Suppressor macrophage treated with lipopolysaccharide for 4 hours (primary cell): ENCODE measurements at places on chromosomes 4 and X.

- DNase-seq = peak; percentile 27
These were observed 126.5 kb downstream of the KIT start for GRCh38 chr4:54784161-54784671.

GRCh38 chrX:50100188-50100587 lies 100.6 kb downstream of the AKAP4 start:
- DNase-seq = peak; percentile 9

DNA sequence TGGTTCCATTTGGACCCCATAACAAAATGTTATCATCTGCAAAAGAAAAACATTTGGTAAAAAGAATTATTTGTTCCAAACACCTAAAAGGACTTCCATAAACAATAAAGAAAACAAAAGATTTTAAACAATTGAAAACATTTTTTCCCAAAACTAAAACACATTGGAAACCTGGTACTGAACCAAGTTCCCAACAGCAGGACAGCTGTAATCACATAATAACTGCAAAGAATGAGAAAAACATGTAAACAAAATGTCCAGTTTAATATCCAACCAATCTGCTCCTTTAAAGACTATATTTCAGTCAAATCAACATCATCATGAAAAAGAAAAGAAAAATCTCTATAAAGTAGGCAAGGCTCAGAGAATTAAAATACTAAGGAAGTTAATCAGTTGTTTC lies 36.3 kb downstream of the PRDM5 start:
- no peak for DNase-seq

DNA sequence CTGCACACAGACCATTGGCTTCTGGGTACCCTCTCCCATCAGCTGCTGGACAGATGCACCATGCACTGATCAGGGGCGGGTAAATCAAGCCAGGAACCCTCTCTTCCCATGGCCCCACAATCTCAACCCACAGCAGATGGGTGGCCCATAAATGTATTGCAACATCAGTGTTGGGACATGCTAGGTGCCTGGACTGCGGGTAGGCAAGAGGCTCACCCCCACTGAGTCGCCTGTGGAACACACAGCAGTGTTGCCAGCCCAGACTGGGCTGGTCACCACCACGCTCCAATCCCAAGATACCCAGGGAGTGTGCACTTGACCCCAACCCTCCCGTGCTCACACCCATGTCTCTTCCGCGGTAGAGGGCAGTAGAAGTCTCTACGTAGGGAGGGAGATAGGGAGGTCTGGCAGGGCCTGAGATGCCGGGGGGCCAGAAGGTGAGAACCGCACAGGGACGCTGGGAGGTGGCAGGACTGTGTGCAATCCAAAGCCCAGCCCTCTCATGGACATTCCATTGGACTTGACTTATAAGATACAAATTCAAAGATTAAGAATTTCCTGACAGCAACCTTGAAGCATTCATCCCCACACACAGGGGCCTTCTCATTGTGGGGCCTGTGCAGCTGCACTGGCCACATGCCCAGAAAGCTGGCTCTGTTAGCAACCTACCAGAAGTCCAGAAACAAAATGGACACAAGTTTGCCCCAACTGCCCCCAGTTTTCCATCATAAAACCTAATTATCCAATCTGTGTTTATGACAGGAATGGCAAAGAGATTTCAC lies 183.7 kb downstream of the NSUN7 start:
- no peak for DNase-seq

GRCh38 chrX:85992811-85993229 lies 54.5 kb downstream of the CHM start:
- DNase-seq = no peak

DNA sequence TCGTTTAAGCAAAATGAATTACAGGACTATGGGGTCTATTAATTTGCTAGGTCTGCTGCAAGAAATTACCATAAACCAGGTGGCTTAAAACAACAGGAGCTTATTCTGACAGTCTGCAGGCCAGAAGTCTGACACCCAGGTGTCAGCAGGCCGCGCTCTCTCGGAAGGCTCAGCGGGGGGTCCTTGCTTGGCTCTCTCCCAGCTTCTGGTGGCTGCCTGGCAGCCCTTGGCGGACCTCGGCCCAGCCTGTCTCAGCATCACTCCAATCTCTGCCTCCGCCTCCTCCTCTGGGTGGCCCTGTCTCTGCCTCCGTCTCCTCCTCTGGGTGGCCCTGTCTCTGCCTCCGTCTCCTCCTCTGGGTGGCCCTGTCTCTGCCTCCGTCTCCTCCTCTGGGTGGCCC lies 580.5 kb upstream of the FAT1 start:
- no peak for DNase-seq

DNA sequence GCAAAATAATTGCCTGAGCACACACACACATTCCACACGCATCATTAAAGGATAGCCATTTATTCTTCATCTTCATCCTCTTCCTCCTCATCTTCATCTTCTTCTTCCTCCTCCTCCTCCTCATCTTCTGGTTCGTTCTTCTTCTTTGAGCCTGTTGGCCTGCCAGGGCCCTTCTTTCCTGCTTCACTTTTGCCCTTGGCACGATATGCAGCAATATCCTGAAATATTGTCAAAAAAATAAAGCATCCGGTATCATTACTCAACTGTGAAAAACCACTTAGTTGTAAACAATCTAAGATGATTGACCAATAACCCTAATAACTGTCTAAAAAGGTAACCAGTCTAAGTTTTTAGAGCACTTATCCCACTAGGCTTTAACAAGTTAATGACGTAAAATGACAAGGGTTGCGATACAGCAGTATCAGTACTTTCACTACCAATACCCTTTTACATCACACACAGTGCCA lies 2.1 kb downstream of the HMGB2 start:
- DNase-seq = peak; percentile 15

DNA sequence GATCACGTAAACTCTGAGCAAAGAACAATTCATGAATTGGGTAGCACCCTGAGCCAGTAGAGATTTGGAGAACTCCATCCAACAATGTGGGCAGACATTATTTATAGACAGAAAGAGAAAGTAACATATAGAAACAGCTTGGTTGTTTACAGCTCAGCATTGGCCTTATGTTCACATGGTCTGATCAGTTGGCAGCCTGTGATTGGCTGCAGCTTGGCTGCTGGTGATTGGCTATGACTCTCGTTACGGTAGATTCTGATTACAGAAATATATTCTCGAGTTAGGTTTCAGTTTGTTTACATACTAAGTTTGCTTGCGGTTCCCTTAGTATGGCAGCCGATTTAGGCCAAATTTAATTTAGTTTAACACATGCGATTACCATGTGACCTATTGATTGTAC lies 663.4 kb downstream of the RAPGEF2 start:
- no peak for DNase-seq

- DNase-seq = no peak
These were observed 118.1 kb upstream of the PRR32 start for GRCh38 chrX:126701380-126701779.

- DNase-seq = no peak
These were observed 63.4 kb downstream of the NUDT10 start for GRCh38 chrX:51395810-51396728.

GRCh38 chrX:68193786-68194185 lies 239.5 kb downstream of the OPHN1 start:
- DNase-seq = no peak

DNA sequence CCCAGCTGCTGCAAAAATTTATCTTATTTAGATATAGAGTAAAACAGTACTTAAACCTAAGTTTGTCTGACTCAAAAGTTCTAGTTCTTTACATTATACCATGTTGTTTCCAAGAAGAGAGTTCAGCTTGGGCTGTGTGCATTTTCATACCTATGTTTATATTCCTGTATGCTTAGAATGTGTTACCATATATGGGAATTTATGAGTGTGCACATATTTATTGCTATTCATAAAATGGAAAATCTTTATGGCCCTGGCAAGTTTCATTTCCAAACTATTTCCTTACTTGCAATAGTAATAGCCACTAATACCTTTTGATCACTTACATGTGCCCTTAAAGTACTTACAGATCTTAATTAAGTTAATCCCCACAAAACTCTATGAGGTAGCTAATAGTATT lies 2.6 kb downstream of the HEPH start:
- DNase-seq = no peak

GRCh38 chr4:34943741-34944386 lies 1300.5 kb downstream of the ARAP2 start:
- DNase-seq = no peak
